Activated T-helper 1 cell treated with Interleukin-2 at 50 U/mL for 16 hours (primary cell): ENCODE measurements at places on chromosomes 5 and 9.
A peak's percentile ranks its signal among the peaks of the same experiment; 100 is the strongest.

- no peak for DNase-seq
Measured at GRCh38 chr9:16070455-16071145, 517.8 kb downstream of the CCDC171 start.

DNA sequence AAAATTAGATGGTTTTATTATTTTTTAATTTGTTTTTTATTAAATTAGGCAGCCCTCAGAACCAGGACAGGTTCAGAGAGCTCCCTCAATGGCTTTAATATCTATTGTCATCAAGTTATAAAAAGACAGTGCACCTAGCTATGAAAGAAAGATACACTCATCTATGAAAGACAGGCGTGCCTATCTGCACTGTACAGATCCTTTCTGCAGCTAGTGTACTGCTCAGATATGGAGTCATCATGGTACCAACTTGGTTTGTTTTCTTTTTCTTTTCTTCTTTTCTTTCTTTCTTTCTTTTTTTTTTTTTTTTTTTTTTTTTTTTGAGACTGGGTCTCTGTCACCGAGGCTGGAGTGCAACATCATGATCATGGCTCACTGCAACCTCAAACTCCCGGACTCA lies 54.8 kb upstream of the GPBP1 start:
- DNase-seq = no peak

DNA sequence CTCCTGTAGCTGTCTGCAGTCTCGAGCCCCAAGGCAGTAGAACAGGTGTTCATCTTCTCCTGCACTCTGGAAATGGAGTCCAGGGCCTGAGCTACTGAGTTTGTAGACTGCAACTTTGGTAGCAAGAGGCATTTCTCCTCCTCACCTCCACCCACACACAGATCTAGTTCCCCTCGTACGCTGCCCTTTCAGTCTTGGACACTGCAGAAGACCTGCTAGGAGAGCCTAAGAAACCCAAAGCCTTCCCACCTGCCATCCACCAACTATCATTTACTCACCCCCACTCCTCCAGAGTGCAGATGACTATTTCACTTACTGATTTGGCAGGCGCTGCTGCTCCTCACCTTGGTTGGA lies 59.0 kb downstream of the KCNIP1 start:
- no peak for DNase-seq

- peak; percentile 69 for DNase-seq
Measured at GRCh38 chr5:143404416-143405062, 1.1 kb upstream of the NR3C1 start.

GRCh38 chr9:79060766-79061165 lies 511.0 kb upstream of the TLE4 start:
- DNase-seq = no peak

DNA sequence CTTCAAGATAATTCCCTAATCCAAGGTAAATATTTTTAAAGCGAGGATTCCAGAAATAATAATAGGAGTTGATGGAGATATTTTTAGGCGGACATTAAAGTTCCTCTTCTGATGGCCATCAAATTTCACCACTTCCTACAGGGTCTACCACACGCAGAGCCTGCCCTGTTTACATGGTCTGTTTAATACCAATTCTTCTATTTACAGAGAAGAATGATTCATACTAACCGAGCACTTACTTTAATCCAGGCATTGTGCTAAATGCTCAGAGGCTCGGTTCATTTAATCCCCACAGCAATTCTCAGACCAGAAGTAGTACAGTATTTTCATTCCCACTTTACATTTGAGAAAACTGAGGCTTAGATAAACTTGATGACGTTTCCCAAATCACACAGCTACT lies 3.0 kb upstream of the ITGA1 start:
- no peak for DNase-seq

DNA sequence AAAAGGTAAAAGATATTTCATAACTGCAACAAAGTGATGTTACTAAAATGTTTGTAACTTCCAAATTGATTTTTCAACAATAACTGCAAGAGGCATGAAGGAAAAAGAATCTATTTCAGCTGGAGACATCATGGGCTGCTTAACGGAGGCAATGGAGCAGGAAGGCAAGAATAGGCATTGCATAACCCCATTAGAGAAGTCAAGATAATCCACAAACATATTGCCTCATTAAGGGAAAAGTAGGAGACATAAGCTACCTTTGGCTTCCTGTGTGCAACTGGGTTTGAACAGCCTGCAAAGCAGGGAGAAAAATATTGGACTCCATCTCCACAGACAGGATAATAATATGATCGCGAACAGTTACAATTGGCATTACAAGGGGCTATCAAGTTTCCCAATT lies 46.7 kb downstream of the SLCO4C1 start:
- no peak for DNase-seq

- DNase-seq = no peak
Measured at GRCh38 chr5:94313188-94313587, 305.2 kb downstream of the KIAA0825 start.

DNA sequence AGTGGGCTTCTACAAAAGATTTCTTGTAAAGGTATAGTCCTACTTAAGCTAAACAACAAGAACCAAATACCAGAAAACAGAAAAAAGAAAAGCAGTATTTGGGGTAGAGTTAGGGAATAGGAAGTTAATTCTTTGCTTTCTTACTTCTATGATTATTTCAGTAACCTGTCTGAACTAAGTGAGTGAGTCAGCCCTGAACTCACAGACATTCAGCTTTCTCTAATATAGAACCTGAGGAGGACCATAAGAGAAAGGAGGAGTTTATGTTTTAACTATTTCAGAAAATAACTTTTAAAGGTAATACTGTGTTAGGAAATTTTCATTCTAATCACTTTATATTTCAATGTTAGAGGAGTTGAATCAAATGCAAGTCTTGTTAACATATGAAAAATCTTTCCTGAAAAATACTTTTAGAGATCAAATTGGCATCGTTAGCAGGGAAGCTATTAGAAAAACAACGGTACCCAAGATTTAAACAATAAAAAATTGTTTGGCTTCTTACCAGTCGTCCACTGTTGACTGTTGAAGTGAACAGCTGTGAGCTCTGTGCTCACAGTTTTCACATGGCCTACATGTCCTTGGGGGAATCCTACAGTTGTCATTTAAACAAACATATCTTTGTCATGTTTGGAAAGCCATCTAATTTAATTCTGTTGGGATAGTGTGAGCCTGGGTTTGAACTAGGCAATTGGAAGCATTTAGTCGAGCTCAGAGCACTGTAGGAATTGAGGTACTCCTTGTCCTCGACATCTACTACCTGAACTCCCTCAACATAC lies 19.9 kb upstream of the ZFAND5 start:
- no peak for DNase-seq

- peak; percentile 57 for DNase-seq
Measured at GRCh38 chr9:89522261-89522958, 24.5 kb upstream of the SEMA4D start.

DNA sequence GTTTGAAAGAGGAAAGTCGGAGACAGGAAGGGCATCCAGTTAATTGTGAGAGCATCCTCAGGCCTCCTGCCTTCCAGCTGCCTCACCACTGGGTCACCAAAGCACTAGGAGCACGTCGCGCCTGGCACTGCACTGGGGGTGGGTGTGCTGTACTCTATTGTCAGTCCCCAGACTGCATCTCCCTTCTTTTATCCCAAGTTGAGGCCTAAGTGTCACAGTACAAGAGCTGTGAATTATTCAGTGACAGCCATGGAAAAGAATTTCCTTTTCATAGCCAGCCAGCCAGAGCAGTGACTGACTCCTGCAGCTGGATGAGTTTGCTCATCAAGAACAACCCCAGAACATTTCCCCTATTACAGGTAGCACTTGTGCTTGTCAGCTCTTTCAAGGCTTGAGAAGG lies 16.3 kb downstream of the CLTA start:
- no peak for DNase-seq

DNA sequence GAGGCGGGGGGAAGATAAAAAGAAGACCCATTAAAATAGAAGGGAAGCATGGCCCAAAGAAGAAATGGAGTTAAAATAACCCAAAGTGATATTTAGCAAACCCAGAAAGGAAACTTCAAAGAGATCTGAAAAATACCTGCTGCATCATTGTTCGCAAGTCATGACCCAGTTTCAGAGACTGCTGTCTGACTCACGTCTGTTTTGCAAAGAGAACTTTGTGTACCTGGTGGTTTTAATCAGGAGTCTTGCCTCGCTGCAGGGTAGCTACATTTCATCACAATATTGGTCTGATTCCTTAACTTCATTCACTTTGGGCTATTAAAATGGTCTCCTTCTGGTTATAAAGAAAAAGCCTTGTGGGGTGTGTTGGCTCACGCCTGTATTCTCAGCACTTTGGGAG lies 461.1 kb upstream of the DAP start:
- DNase-seq = no peak

DNA sequence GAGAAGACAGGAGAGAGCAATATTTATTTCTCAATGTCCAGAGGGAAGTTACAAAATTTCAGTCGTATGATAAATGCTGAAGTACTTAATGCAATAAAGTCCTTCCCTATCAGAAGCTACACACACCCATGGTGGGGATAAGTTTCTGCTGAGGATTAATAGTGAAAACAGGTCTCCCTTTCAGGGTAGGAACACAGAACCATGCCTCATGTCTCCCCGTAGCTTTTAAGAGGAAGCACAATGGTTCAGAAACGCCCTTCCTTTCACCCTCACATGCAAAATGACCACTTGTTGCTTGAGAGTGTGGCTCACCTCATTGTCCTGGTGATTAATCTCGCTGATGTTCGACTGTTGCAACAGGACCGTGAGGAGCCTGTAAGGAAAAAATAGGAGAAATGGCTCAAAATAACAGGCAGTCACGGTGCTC lies 73.6 kb downstream of the ANKRD55 start:
- DNase-seq = no peak
